Calu3 (cell line): ENCODE measurements at places on chromosomes 16 and 17. TPM values are rescaled to one million over a fixed set of nuclear protein-coding genes. Genes with fewer than 3 reads are reported as not detected.

- peaks cover 49% of the 10 kb centered on the region for H3K4me1 ChIP-seq
- H3K27me3 ChIP-seq, result no peaks in the 10 kb centered on the region
- H3K4me3 ChIP-seq, result no peak overlapping the region
- peaks cover 96% of the 10 kb centered on the region for H3K36me3 ChIP-seq
These were observed 7.8 kb downstream of the HNF1B start for GRCh38 chr17:37737081-37737480.

GRCh38 chr16:65888201-65888600 lies 478.3 kb upstream of the CDH5 start:
- H3K4me1 ChIP-seq, result no peaks in the 10 kb centered on the region
- no peaks in the 10 kb centered on the region for H3K27me3 ChIP-seq
- no peak overlapping the region for H3K27ac ChIP-seq
- H3K36me3 ChIP-seq, result no peaks in the 10 kb centered on the region
- no peak overlapping the region for H3K4me3 ChIP-seq

DNA sequence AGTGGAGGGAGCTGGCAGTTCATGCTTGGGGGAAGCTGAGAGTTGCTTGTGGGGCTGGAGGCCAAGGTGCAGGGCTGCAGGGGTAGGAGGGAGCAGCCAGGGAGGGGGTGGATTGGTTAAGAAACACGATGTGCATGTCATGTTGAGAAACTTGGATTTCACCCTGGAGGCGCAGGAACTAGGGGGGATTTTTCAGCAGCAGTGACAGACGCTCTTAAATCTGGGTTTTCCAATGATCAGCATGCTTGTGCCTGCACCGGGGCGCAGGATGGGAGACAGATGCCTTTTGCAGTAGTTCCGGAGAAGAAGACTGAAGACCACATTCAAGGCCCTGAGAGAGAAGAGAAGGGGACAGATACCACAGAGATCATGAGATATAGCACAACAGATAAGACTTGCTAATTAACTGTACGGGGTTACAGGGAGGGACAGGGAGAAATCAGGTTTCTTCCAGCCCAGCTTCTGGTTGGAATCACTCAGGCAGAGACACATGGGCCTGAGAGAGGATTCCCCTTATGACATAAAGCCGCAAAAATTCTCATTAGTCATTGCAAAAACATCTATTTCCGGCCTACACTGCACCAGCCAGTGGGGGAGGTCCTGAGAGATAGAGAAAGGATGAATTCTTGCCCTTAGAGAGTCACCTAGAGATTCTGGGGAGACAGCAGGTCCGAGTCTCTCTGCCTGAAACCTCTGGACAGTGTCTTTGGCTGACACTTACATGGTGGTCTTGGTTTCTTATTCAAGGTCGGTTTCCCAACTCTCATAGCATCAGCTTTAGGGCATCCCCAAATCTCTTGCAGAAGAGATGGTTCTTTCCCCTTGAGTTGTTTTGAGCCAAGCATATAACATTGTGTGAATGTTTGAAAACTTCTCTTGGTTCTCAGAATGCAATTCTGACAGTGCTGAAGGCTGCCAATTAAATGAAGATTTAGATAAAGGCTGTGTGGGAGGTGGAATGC lies 27.1 kb downstream of the CDH13 start:
- H3K4me3 ChIP-seq, result no peak overlapping the region
- peaks cover 27% of the 10 kb centered on the region for H3K27me3 ChIP-seq
- H3K36me3 ChIP-seq, result no peaks in the 10 kb centered on the region
- peaks cover 10% of the 10 kb centered on the region for H3K4me1 ChIP-seq

- H3K4me1 ChIP-seq, result peaks cover 9% of the 10 kb centered on the region
- H3K27me3 ChIP-seq, result no peaks in the 10 kb centered on the region
- no peak overlapping the region for H3K27ac ChIP-seq
- peaks cover 77% of the 10 kb centered on the region for H3K36me3 ChIP-seq
These were observed 5.4 kb downstream of the FASN start for GRCh38 chr17:82092628-82092994.

GRCh38 chr17:38871247-38872015 lies 1.6 kb downstream of the LASP1 start:
- H3K27me3 ChIP-seq, result no peaks in the 10 kb centered on the region
- peak overlapping the region; percentile 95 for H3K4me3 ChIP-seq
- H3K4me1 ChIP-seq, result peaks cover 76% of the 10 kb centered on the region
- H3K27ac ChIP-seq, result peak overlapping the region; percentile 97
- DNase-seq, result peak; percentile 97

DNA sequence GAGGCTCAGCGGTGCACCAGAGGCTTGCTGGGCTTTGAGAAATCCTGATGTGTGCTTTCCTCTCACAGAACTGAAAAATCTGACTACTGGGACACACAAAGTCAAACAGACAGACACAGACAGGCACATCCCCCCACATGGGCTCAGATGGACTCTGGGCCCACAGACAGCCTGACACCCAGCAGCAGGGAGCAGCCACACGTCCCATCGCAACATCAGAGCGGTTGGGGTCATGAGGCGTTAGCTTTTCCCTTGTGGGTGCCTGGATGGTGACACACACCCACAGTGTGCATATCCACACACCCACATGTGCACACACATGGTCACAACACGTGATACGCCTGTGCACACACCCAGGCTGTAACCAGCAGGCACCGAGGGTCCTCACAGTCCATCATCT lies 6.3 kb downstream of the SPNS3 start:
- H3K27ac ChIP-seq, result no peak overlapping the region
- H3K4me1 ChIP-seq, result peaks cover 10% of the 10 kb centered on the region
- H3K4me3 ChIP-seq, result no peak overlapping the region
- DNase-seq, result no peak

DNA sequence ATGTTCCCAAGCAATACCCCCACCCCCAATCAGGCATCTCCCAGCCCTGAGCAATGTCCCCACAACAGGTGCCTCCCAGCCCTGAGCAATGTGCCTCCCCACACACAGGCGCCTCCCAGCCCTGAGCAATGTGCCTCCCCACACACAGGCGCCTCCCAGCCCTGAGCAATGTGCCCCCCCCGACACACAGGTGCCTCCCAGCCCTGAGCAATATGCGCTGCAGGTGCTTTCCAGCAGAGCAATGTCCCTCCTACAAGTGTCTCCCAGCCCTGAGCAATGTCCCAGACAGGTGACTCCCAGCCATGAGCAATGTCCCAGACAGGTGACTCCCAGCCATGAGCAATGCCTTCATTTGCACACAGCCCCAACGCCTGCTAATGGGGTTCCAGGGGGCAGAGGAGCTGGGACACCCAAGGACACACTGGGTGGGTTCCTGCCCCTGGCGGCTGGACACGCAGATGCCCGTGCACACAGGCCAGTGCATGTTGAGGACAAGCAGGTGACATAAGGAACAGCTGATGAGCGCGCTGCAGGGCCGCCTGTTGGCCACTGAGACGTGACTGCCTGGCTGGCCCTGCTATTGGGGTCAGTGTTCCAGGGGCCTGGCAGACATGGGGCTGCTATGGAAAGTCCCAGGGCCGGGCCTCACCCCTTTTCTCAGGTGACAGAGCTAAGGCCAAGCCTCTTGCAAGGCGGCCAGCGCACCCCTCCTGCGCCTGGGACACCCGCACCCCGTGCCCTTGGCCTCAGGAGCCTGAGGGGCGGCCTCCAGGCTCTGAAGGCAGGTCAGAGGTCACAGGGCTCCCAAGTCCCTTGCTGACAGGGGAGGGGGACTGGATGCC lies 26.9 kb upstream of the PABPN1L start:
- H3K36me3 ChIP-seq, result peaks cover 10% of the 10 kb centered on the region
- no peak overlapping the region for H3K4me3 ChIP-seq
- DNase-seq, result no peak

DNA sequence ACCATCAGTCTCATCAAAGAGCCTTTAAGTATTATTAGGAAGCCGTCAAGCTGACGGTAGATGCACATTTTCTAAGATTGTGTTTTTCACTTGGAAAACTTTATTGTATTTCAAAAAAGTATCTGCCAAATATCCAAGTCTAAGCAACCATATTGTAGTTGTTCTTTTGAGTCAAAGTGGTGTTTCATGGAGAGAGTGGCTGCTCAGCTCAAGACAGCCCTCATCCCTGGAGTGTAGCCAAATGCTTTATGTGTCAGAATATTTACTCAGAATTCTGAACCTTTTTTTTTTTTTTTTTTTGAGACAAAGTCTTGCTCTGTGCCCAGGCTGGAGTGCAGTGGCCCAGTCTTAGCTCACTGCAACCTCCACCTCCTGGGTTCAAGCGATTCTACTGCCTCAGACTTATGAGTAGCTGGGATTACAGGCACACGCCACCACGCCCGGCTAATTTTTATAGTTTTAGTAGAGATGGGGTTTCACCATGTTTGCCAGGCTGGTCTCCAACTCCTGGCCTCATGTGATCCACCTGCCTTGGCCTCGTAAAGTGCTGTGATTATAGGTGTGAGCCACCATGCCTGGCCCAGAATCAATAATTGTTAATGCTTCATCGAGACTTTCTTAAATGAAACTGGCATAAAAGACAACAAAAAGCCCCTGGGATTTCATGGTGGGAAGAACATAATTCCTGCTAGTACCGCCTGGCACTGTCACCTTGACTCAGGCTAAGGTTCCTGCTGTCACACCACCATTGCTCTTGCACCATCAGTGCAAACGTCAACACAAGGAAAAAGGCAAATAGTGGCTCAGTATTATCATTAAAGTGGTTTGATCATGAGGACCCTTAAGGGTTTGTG lies 45.5 kb downstream of the PRKCA start:
- peak overlapping the region; percentile 49 for H3K4me3 ChIP-seq
- peak; percentile 42 for DNase-seq
- peaks cover 83% of the 10 kb centered on the region for H3K4me1 ChIP-seq
- no peaks in the 10 kb centered on the region for H3K27me3 ChIP-seq
- peak overlapping the region; percentile 87 for H3K27ac ChIP-seq
- peaks cover 38% of the 10 kb centered on the region for H3K36me3 ChIP-seq

DNA sequence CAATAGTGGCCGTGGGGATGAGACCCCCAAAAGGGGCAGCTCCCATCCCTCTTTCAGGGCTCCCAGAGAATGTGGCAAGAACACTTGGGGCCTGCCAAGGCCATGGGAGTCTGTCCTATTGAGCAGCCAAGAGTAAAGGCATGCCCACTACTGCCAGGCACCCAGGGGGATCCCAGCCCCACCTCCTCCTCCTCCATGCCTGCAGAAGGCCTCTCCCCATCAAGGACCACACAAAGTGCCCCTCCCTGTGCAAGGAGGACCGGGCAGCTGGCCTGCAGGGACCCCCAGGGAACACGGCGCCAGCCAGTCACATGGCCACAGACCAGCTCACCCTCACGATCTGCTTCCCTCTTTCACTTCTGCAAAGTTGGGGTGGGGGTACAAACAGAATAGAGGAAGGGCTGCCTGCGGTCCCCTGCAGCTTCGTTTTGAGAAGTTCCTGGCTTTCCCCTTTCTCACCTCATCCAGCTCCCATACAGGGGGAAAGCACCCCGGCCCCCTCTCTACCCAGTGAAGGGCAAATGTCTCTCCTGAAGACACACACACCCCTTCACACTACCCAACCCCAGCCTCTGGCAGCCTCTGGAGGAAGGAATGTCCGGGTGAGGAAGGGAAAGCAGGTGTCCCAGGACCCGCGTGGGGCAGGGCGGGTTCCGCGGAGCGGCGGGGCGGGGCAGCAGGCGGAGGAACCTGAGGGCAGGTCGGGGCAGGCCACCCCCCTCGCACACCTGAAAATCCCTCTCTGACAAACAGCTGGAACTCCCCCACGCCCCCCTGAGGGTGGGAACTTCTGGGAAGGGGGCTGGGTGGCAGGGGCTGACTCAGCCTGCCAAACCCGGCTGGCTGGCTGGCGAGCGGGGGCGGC lies 2.0 kb downstream of the PPP1R9B start:
- H3K27ac ChIP-seq, result peak overlapping the region; percentile 77
- peak overlapping the region; percentile 83 for H3K4me3 ChIP-seq
- peak; percentile 75 for DNase-seq
- peaks cover 69% of the 10 kb centered on the region for H3K36me3 ChIP-seq

GRCh38 chr17:44925731-44926697 lies 10.7 kb upstream of the GFAP start:
- peaks cover 34% of the 10 kb centered on the region for H3K36me3 ChIP-seq
- H3K27me3 ChIP-seq, result peaks cover 22% of the 10 kb centered on the region
- H3K4me1 ChIP-seq, result no peaks in the 10 kb centered on the region

GRCh38 chr17:47413872-47414271 lies 90.1 kb downstream of the EFCAB13 start:
- H3K4me1 ChIP-seq, result no peaks in the 10 kb centered on the region
- no peak overlapping the region for H3K27ac ChIP-seq
- no peaks in the 10 kb centered on the region for H3K36me3 ChIP-seq
- no peaks in the 10 kb centered on the region for H3K27me3 ChIP-seq

DNA sequence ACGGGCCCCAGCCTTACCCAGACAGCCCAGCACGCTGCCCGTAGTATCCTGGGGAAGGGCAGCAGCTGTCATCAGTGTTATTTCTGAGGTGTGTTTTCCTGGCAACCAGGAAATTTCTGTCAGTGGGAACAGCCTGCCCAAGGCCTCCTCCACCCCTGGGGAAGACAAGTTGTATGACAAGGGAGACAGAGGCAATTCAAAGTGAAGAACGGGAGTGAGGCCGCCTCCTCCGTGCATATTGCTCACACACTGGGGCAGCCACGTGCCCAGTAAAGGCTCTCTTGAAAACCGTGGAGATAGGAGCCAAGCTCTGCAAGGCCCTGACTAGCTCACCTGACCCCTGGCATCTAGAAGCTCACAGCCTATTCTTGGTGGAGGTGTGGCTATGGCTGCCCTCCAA lies 57.6 kb downstream of the RAI1 start:
- peak overlapping the region; percentile 67 for H3K27ac ChIP-seq
- H3K4me3 ChIP-seq, result peak overlapping the region; percentile 36
- DNase-seq, result no peak
- H3K4me1 ChIP-seq, result peaks cover 56% of the 10 kb centered on the region

- peak overlapping the region; percentile 47 for H3K27ac ChIP-seq
- DNase-seq, result peak; percentile 71
- no peaks in the 10 kb centered on the region for H3K27me3 ChIP-seq
- H3K4me1 ChIP-seq, result peaks cover 78% of the 10 kb centered on the region
These were observed 48.4 kb downstream of the MPRIP start for GRCh38 chr17:17090642-17091103.

DNA sequence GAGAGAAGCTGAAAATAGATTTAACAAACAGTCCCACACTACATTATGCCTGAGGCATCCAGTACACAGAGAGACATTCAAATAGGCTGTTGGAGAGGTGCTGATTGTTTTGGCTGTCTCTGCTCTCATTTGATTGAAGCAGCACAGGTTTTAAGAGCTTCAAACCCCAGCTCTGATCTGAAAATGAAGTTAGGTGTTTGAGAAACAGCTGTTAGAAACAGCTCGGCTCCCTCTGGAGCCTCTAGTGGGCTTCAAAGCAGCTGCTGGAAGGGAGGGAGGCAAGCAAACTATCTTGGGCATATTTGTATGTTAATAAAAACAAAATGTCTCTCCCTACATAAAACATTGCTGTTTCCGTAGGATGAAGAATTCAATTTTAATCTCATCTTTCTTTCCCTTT lies 607.3 kb upstream of the GOT2 start:
- no peaks in the 10 kb centered on the region for H3K36me3 ChIP-seq
- H3K4me1 ChIP-seq, result no peaks in the 10 kb centered on the region
- DNase-seq, result no peak

GRCh38 chr16:4874666-4875065 lies 27.4 kb downstream of the UBN1 start:
- no peaks in the 10 kb centered on the region for H3K27me3 ChIP-seq
- H3K4me3 ChIP-seq, result no peak overlapping the region
- no peak for DNase-seq
- peaks cover 70% of the 10 kb centered on the region for H3K36me3 ChIP-seq

SNAI3 gene
- 0.34 and 0.54 TPM in 2 replicates for total RNA-seq

HOXB1 gene
- total RNA-seq, result not detected in 2 replicates

CPHXL2 gene
- not detected in 2 replicates for total RNA-seq

RFWD3 gene
- total RNA-seq, result 107 and 109 TPM in 2 replicates

PRKAR1A gene
- total RNA-seq, result 239 and 248 TPM in 2 replicates
